Testis (tissue), 5 donors: ENCODE measurements at places on chromosomes 12 and 14. TPM values are rescaled to one million over a fixed set of nuclear protein-coding genes. Genes with fewer than 3 reads are reported as not detected.

The POP5 gene
- total RNA-seq, result 36.7 TPM

The DHRS2 gene
- total RNA-seq, result 6.1 TPM

The OR4Q3 gene
- total RNA-seq, result 1.5 TPM

The SIVA1 gene
- total RNA-seq, result 236 TPM

The TEDC1 gene
- 16.4 TPM for total RNA-seq

The FOXG1 gene
- 5.5 TPM for total RNA-seq

The AHNAK2 gene
- total RNA-seq, result 12.8 TPM

The C12orf50 gene
- total RNA-seq, result 64.6 TPM

DNA sequence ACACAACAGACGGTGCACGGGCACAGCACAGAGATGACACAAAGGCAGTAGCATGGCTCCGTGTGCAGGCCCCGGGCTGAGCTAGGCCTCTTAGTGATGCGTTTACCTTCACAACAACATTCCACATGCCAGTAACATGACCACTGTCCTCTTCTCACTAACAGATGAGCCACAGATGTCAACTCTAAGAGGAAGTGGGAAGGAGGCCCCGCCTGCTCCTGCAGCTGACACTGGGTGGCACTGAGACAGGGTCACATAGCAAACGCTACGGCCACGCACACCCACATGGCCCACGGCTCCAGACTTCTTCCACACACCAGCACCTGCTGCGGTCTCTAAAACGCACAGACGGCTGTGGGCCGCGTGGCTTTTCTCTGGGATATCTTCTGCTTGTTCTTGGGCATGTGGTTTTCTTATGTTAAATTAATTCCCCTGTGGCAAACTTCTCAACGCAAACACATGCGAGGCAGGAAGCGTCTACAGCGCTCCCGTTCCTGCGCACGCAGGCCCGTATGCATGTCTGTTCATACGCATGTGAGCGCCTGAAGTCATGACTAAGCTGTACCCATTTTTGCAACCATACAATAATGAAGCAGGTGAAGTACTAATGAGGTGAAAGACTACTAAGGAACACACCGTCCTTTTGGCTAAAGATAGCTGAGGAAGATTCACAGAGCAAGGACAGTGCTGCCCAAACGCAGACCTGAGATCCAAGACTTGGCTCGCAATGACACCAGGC is 26.8 kb downstream of the AMN start:
- DNase-seq, result no peak

DNA sequence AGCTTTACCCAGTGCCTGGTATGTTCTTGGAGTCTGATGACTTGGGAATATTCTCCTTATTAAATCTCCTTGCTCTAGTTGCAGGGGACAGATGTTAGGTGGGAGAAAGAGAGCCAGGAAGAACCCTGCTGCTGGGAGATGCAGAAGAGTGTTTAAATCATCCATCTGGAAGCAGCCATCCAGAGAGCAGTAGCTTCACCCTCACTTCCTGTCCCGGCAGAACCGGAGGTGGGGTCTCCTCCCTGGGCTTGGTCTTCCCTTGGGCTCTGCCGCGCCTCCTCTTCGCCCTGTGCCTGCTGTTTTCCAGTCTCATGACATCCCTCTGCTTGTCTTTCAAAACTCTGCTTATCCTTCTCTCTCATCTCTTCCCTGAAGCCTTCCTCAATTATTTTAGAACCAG is 15.5 kb downstream of the B4GALNT3 start:
- no peak for DNase-seq

DNA sequence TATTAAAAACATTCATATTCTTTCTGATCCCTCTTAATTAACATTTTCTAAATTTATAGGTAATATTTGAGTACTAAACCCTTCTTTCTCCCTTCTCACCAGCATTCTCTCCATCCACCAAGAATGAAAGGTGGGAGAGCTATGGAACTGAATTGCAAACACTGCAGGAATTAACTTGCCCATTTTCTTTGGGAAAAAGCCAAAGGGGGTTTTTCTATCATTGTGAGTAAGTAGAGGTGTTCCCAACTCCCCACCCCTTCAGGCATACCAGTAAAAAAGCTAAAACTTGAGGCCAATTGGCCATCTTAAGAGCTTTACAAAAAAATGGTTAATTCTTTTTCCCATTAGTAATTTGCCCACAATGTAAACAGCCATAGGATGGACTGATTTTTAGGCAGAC is 23.7 kb downstream of the PCNX1 start:
- no peak for DNase-seq

GRCh38 chr12:124217508-124218242 is 77.2 kb upstream of the RFLNA start:
- DNase-seq, result no peak

- no peak for DNase-seq
These were observed 13.7 kb downstream of the PRKCH start for GRCh38 chr14:61335049-61335448.

GRCh38 chr14:68693926-68694325 is 98.9 kb downstream of the ZFP36L1 start:
- no peak for DNase-seq

DNA sequence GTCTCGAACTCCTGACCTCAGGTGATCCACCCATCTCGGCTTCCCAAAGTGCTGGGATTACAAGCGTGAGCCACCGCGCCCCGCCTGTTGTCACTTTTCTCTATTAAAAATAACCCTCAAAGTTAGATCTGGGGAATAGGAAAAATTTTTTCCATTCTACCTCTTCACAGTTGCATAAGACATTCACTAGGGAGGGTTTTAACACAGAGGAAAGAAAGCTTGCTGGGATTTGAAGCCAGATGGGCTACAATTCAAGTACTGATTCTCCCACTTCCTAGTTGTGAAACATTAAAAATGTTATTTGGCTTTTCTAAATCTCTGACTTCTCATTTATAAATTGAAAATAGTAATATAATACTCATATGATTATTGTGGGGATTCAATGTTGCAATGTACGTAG is 23.3 kb upstream of the SLC15A5 start:
- no peak for DNase-seq

- no peak for DNase-seq
These were observed 396.2 kb downstream of the PAWR start for GRCh38 chr12:79294590-79294989.

DNA sequence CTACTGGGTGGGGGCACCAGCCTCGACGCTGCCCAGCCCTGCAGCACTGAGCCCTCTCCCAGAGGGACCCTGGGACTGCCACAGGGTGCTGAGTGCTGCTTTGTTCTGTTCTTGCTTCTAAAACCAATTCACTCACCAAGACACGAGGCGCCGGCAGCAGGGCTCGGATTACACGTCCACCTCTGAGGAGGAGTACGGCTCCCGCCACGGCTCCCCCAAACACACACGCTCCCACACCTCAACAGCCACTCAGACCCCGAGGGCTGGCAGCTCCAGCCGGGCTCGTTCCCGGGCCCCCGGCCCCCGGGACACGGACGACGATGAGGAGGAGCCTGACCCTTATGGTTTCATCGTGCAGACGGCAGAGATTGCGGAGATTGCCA is 24.3 kb downstream of the CEP170B start:
- peak; percentile 12 for DNase-seq

GRCh38 chr14:105021656-105022275 is 883 bp upstream of the CDCA4 start:
- peak; percentile 65 for DNase-seq
